A549 treated with GW870086 at 1 μM for 4 hours (cell line): ENCODE measurements at places on chromosomes 5 and 9. TPM values are rescaled to one million over a fixed set of nuclear protein-coding genes. Genes with fewer than 3 reads are reported as not detected.

IL13 gene
- total RNA-seq, result 0.12 TPM in 1 of 5 replicates, not detected in the others

C9orf43 gene
- total RNA-seq, result 0.35 to 0.59 TPM (median 0.51 TPM) in 5 replicates

LAMC3 gene
- 1.5 to 3.2 TPM (median 2.1 TPM) in 5 replicates for total RNA-seq

DNM1 gene
- total RNA-seq, result 80.7 to 101 TPM (median 88.4 TPM) in 5 replicates

TMC1 gene
- total RNA-seq, result 0.06 to 0.29 TPM (median 0.13 TPM) in 3 of 5 replicates, not detected in the others

ADAMTS19 gene
- not detected in 5 replicates for total RNA-seq
